ENCODE measurements at places on chromosomes 16 and 17.
A peak's percentile ranks its signal among the peaks of the same experiment; 100 is the strongest.

GRCh38 chr16:85996843-85997242, 97.9 kb downstream of the IRF8 start:
- no peak for DNase-seq

GRCh38 chr17:57080718-57081117, 4.3 kb upstream of the AKAP1 start:
- DNase-seq, result no peak

DNA sequence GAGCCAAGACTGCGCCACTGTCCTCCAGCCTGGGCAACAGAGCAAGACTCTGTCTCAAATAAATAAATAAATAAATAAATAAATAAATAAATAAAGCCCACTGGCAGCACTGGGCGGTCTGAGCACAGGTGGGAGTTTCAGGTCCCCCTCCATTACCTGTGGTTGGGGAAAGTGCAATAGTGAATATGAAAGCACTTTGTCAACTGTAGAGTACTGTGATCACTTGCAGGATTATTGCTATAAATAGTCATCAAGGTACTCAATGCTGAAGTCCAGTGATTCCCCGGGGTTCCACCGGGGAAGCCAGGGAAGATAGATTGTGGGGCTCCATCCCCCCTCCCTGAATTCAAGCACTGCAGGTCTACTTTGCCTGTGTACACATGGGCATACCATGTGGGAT, 42.7 kb upstream of the CPNE2 start:
- no peak for DNase-seq

DNA sequence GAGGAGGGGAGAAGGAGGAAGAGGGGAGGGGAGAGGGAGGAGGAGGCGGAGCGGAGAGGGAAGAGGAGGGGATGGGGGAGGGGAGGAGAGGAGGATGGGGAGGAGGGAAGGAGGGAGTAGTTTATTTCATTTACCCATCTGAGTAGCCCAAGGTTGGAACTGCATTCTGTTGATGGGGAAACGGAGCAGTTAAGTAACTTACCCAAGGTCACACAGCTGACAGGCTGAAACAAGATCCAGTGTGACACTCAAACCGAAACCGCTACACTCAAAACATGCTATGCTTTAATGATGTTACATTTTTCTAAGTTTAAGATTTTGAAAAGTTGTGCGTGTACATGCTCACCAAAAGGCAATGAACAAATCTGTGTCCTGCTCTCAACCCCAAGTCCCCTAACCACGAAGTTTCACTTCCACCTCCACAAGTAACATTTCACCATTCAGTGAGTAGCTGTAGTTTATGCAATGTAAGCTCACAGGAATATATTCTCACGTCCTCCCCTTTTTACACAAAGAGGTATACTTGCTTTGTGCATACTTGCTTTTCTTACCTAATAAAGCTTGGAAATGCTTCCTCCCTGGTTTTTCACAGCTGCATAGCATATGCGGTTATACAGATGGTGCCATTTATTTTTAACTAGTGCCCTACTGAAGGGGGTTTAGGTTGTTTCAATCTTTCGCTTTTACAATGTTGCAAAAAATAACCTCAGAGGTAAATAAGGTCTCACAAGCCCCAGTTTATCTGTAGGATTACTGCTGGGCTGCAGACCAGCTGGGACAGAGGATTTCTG, 275.3 kb downstream of the PARN start:
- no peak for DNase-seq

DNA sequence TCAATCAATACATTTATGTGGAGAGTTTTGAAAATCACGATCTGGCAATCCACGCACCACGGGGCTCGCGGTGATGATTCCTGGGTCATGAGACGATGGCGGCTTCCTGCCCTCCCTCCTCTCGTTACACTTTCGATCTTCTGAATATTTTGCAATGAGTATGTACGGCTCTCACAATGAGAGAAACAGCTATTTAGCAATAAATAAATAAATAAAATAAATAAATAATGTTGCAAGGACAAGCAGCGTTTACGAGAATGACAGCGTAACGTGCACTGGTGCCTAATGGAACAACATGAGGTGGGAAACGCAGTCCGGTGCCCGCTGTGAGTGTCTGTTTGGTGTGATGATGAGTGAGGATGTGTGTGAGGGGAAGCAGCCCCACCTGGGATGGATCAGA, 46.7 kb upstream of the JPH3 start:
- DNase-seq, result no peak

- no peak for DNase-seq
Measured at GRCh38 chr16:1416521-1416941, 2.0 kb upstream of the UNKL start.

- DNase-seq, result peak; percentile 48
Measured at GRCh38 chr17:38451030-38451839, 23.0 kb downstream of the ARHGAP23 start.

DNA sequence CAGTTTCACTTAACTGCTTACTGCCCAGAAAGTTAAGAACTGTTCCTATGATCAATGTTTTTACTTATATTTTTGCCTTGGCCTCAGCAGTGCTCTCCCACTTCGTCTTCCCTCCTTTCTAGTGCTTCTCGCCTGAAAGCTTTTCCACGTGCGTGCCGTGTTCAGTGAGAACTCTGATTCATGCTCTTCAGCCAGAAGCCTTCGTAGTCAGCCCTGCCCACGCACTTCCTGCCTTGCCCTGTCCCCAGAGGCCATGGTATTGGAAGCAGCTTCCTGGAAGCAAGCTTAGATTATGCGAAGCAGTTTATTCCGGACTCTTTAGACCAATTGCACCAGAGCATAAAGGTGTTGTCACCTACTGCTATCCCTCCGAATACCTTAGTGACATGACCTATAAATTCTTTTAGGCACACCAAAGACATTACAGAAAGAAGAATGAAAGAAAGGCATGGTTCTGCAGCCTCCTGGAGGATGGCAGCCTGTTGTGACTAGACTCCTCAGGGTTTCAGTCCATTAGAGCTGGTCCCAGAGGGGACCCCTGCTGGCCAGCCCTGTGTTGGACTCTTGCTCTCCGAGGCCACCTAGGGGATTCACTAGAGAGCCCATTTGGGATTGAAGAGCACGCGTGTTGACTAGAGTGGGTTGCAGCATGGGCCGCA, 105.2 kb downstream of the RPTOR start:
- DNase-seq, result peak; percentile 69

- peak; percentile 75 for DNase-seq
Measured at GRCh38 chr16:84308120-84308519, 13.4 kb downstream of the WFDC1 start.

- DNase-seq, result no peak
Measured at GRCh38 chr16:51757124-51757470, 606.0 kb upstream of the SALL1 start.

GRCh38 chr16:85370881-85371651, 242.1 kb upstream of the GSE1 start:
- DNase-seq, result no peak

- DNase-seq, result no peak
Measured at GRCh38 chr16:81254922-81255526, 16.5 kb downstream of the BCO1 start.

- DNase-seq, result no peak
Measured at GRCh38 chr17:42901535-42902229, 1.1 kb downstream of the G6PC1 start.

DNA sequence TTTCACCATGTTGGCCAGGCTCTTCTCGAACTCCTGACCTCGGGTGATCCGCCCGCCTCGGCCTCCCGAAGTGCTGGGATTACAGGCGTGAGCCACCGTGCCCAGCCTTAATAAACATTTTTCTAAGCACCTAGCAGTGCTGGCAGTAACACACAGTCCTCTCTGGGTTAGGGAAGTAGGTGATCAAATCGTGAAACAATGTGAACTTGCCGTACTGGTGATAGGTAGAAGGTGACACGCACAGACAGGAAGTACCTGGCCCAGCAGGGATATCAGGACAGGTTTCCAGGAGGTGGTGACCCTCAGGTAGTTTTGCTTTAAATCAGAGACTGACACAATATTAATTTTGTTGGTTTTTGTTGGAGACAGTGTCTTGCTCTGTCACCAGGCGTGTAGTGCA, 4.5 kb downstream of the PLD2 start:
- no peak for DNase-seq

- DNase-seq, result peak; percentile 41
Measured at GRCh38 chr17:28643983-28644786, 773 bp downstream of the BLTP2 start.

- no peak for DNase-seq
Measured at GRCh38 chr16:53091466-53092211, 36.8 kb downstream of the CHD9 start.

Measured in endothelial cell (in vitro differentiated cells).